Renal cortex interstitium (tissue), 15 donors: ENCODE measurements at places on chromosomes 1 and 21. TPM values are rescaled to one million over a fixed set of nuclear protein-coding genes. Genes with fewer than 3 reads are reported as not detected.

TCHHL1 gene
- not detected for polyA plus RNA-seq

PODN gene
- polyA plus RNA-seq, result 1.1 TPM

SLC25A34 gene
- polyA plus RNA-seq, result 2.5 TPM

SAMD11 gene
- polyA plus RNA-seq, result 38.2 TPM

RNU1-1 gene
- polyA plus RNA-seq, result not detected

C21orf91 gene
- polyA plus RNA-seq, result 25.8 TPM

ATF3 gene
- 33.4 TPM for polyA plus RNA-seq

RBP7 gene
- polyA plus RNA-seq, result 29.3 TPM

HSD11B1 gene
- 0.32 TPM for polyA plus RNA-seq

AMY2A gene
- polyA plus RNA-seq, result 0.30 TPM

S100A2 gene
- polyA plus RNA-seq, result 9.8 TPM
